Fibroblast of lung (primary cell): ENCODE measurements at places on chromosomes 4 and X. TPM values are rescaled to one million over a fixed set of nuclear protein-coding genes. Genes with fewer than 3 reads are reported as not detected.
A peak's percentile ranks its signal among the peaks of the same experiment; 100 is the strongest.

Gene PNMA6F
- not detected in 2 replicates for total RNA-seq

Gene NWD2
- total RNA-seq, result not detected in 2 replicates

Gene NPNT
- total RNA-seq, result 5.9 and 20.3 TPM in 2 replicates

- H3K4me1 ChIP-seq, result peaks cover 11% of the 10 kb centered on the region
- peaks cover 3% of the 10 kb centered on the region for H3K36me3 ChIP-seq
- peaks cover 3% of the 10 kb centered on the region for H3K27me3 ChIP-seq
- H3K4me3 ChIP-seq, result no peak overlapping the region
- no peak overlapping the region for H3K27ac ChIP-seq
Measured at GRCh38 chrX:72128881-72129280, 2.8 kb downstream of the RTL5 start.

DNA sequence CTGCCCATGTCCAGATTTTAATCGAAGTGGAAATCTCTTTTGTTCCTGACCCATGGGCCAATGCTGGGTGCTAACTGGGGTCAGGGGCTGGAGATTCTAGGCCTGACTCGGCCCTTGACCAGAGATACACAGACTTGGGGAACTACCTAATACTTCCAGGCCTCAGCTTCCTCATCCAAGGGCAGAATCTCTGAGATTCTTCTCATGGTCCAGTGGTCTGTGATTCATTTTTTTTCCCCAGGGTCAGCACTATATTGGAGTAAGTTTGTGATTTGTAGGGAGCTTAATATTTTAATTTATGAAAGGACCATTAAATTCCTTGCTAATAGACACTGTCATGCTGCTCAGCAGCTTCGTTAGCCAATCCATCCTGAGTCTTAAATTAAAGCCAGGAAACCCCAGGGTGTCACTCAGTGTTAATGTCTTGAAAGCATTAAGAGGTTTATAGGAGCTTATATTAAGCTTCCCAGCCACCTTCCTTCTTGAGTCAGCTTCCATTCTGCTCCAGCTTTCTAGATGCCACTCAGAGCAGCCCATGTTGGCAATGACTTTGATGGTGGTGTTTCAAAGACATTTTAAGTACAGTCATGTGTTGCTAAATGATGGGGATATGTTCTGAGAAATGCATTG, 27.0 kb upstream of the PROM1 start:
- no peak overlapping the region for H3K27ac ChIP-seq
- H3K36me3 ChIP-seq, result no peaks in the 10 kb centered on the region
- no peak overlapping the region for H3K4me3 ChIP-seq
- no peaks in the 10 kb centered on the region for H3K27me3 ChIP-seq
- DNase-seq, result no peak

DNA sequence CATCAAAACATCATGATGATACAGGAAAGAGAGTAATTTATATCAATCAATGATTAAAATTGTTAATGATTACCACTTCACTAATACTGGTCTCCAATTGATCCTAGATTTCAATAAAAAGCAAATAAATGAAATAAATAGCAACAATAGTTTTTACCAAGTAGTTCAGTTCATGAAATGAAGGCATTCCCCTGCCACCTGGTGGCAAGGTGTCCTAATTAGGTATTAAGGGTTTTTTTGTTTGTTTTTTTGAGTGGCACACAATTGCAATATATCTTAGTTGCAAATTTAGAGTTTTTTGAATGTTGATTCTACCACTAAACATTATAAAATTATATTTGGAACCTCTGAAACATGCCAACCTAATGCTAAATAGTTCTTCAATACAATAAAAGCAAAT, 157.4 kb upstream of the PDE5A start:
- no peak overlapping the region for H3K4me3 ChIP-seq
- no peaks in the 10 kb centered on the region for H3K27me3 ChIP-seq
- no peaks in the 10 kb centered on the region for H3K4me1 ChIP-seq

DNA sequence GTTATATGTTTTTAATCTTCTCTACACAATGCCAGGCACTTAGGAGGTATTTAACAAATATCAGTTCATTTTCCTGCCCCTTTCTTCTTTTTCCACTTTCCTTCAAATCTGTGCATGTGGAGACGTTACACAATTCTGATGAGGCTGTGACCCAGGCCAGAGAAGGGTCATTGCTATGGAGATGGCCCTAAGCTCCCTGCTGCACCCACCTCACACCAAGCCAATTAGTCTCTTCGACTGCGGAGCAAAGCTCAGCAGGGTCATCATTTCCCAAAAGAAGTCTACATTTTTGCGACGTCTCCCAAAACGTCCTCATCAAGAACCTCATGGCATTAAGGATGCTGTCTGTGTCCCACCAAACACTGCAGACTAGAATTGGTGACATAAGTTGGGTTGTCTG, 28.9 kb upstream of the VEGFD start:
- no peaks in the 10 kb centered on the region for H3K36me3 ChIP-seq
- no peaks in the 10 kb centered on the region for H3K27me3 ChIP-seq
- H3K27ac ChIP-seq, result no peak overlapping the region
- no peak for DNase-seq
- no peaks in the 10 kb centered on the region for H3K4me1 ChIP-seq

- no peak overlapping the region for H3K27ac ChIP-seq
- H3K27me3 ChIP-seq, result no peaks in the 10 kb centered on the region
- peaks cover 7% of the 10 kb centered on the region for H3K4me1 ChIP-seq
- peak; percentile 42 for DNase-seq
- H3K36me3 ChIP-seq, result no peaks in the 10 kb centered on the region
Measured at GRCh38 chrX:118530219-118530911, 34.8 kb downstream of the DOCK11 start.

DNA sequence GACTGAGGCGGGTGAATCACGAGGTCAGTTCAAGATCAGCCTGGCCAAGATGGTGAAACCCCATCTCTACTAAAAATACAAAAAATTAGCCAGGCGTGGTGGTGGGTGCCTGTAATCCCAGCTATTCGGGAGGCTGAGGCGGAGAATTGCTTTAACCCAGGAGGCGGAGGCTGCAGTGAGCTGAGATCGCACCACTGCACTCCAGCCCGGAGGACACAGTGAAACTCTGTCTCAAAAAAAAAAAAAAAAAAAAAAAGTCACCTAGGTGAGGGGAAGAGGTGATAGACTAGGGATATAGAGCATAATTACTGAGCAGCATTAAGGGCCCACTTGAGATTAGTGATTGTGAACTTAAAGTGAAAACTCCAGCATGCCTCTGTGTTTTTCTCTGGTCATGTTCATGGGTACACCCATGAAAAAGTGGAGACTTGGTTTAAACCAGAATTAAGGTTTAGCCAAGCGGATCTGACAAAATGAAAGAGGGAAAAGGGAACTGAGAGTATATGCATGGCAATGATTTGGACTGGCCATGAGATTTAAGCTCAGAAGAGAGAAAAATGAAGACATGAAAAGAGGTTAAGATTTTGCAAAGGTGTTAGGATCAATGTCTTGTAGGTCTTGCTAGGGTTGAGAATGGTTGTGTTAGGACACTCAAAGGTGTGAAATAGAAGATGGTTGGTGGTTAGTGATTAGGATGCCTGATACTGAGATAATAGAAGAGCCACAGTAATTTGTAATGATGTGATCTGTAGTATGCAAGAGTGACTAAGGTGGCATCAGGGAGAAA, 105.0 kb downstream of the RAB28 start:
- no peaks in the 10 kb centered on the region for H3K27me3 ChIP-seq
- DNase-seq, result no peak
- H3K27ac ChIP-seq, result no peak overlapping the region
- H3K4me1 ChIP-seq, result no peaks in the 10 kb centered on the region
- H3K36me3 ChIP-seq, result no peaks in the 10 kb centered on the region

DNA sequence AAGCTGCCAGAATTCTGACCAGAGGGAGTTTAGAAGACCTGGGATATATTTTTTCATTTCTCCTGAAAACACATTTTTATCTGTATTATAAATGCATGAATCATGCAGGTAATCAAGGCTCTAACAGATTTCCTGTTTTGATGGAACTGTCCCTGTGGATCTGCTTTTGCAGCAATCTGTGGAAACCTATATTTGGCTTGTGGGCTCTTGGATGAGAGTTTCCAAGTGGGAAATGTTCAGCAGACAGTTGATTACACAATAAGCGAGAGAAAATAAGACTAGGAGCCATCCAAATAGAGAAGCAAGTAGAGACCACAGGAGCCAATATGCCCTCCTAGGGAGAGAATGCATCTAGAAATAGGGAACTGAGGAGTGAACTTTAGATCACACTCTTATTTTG, 105.0 kb downstream of the NDST3 start:
- H3K27ac ChIP-seq, result no peak overlapping the region
- H3K4me1 ChIP-seq, result no peaks in the 10 kb centered on the region
- no peaks in the 10 kb centered on the region for H3K27me3 ChIP-seq

- H3K4me3 ChIP-seq, result no peak overlapping the region
- H3K27ac ChIP-seq, result no peak overlapping the region
- H3K36me3 ChIP-seq, result no peaks in the 10 kb centered on the region
- no peak for DNase-seq
Measured at GRCh38 chr4:22315628-22316027, 200.2 kb downstream of the ADGRA3 start.

- DNase-seq, result no peak
- no peaks in the 10 kb centered on the region for H3K27me3 ChIP-seq
- H3K36me3 ChIP-seq, result no peaks in the 10 kb centered on the region
- no peak overlapping the region for H3K4me3 ChIP-seq
- no peak overlapping the region for H3K27ac ChIP-seq
Measured at GRCh38 chr4:29043411-29043810, 1676.8 kb upstream of the PCDH7 start.

DNA sequence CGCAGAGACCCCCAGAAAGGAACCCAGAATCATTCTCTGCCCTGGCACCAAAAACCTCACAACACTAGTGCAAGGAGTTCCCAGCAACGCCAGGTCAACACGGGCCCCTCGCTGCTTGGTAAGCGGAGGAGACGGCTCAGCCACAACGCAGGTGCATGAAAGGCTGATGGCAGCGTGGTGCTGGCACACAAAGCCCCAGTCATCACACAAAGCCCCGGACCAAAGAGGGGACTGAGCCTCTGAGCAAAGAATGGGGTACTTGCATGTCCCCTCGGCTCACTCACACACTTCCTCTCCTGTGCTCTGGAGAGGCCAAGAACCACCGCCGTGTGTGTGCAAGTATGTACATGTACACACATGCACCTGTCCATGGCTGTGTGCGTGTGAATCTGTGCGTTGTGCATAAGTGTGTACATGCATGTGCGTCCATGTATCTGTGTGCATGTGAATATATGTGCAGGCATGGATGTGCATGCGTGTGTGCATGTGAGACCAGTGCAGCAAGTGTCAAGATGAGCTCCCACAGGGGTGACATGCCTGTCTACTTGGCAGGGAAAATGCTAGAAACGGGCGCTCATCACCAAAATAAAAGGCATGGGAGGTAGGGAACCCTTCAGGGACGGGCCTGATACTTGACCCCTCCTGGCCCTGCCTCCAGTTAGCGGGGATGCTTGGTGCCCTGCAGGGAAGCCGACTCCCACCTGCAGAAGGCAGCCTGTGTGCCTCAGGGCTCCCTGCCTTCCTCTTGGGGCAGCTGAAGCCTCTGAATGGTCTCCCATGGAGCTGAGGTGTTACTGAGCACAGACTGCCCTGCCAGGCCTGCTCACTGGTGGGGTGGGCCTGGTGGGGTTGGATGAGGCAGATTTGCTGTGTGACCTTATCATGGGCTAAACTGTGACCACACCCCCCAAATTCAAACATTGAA, 60.4 kb downstream of the ZFYVE28 start:
- no peaks in the 10 kb centered on the region for H3K4me1 ChIP-seq
- no peak overlapping the region for H3K4me3 ChIP-seq
- H3K27me3 ChIP-seq, result no peaks in the 10 kb centered on the region
- no peak overlapping the region for H3K27ac ChIP-seq
- H3K36me3 ChIP-seq, result no peaks in the 10 kb centered on the region

DNA sequence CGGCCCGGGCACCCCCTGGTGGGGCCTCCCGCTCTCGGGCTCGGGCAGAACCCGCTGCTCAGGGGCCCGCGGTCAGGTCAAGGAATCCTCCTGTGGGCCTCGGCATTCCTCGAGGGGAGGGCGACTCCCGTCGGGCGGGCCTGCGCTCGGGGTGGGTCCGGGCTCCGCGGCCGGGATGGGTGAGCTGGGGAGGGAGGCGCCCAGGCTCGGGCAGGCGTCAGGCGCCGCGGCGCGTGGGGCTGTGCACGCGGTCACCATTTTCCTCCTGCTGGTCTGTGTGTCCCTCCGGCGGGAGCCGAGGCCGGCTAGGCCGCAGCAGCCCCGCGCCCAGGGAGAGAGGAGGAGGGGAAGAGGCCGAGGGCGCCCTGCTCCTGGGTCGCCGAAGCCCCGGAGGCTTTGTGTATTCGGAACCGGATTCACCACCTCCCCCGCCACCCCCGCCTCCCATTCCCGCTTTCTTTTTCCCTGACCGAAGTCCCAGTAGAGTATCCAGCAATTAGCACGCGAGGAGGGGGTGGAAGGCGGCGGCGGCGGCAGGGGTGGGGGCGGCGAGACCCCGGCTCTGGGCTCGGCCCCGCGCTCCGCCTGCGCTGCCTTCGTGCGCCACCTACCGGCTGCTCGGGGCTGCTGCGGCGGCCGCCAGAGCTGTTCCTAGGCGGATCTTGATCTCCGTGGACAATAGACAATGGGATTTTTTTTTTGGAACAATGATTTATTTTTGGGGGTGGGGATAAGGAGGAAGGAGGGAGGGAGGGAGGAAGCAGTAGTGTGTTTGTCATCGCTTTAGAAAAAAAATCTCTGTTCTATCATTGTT, 99.0 kb upstream of the MAML3 start:
- DNase-seq, result peak; percentile 73
- H3K27ac ChIP-seq, result peak overlapping the region; percentile 70
- peak overlapping the region; percentile 26 for H3K4me3 ChIP-seq
- H3K36me3 ChIP-seq, result no peaks in the 10 kb centered on the region
- peaks cover 21% of the 10 kb centered on the region for H3K4me1 ChIP-seq

- H3K27ac ChIP-seq, result no peak overlapping the region
- H3K4me3 ChIP-seq, result no peak overlapping the region
- no peak for DNase-seq
- no peaks in the 10 kb centered on the region for H3K4me1 ChIP-seq
- no peaks in the 10 kb centered on the region for H3K36me3 ChIP-seq
- H3K27me3 ChIP-seq, result no peaks in the 10 kb centered on the region
Measured at GRCh38 chr4:40448875-40449274, 113.7 kb downstream of the CHRNA9 start.

DNA sequence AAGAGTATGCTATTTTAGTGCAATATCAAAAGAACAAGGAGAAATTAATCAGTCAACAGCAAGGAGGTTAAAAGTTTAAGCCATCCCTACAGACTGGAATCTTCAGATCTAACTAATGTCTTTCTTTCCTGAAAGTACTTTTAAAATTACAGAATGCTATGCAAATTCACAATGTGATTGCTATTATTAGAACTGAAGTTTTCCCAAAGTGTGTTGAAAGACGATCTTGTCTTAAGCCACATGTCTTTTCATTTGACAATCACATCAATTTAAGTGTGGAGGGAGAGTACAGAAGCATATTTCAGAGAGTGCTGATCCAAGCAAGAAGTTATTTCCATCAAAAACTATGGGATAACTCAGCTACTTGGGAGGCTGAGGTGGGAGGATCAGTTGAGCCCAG, 64.7 kb upstream of the TNIP3 start:
- H3K27me3 ChIP-seq, result no peaks in the 10 kb centered on the region
- peak; percentile 39 for DNase-seq
- H3K27ac ChIP-seq, result no peak overlapping the region
- H3K36me3 ChIP-seq, result no peaks in the 10 kb centered on the region

GRCh38 chr4:10662937-10663336, 21.6 kb downstream of the CLNK start:
- no peaks in the 10 kb centered on the region for H3K27me3 ChIP-seq
- DNase-seq, result no peak
- no peak overlapping the region for H3K27ac ChIP-seq
- no peak overlapping the region for H3K4me3 ChIP-seq
- H3K36me3 ChIP-seq, result no peaks in the 10 kb centered on the region
- H3K4me1 ChIP-seq, result no peaks in the 10 kb centered on the region
